ENCODE measurements at places on chromosomes 16 and 17.
A peak's percentile ranks its signal among the peaks of the same experiment; 100 is the strongest.

DNA sequence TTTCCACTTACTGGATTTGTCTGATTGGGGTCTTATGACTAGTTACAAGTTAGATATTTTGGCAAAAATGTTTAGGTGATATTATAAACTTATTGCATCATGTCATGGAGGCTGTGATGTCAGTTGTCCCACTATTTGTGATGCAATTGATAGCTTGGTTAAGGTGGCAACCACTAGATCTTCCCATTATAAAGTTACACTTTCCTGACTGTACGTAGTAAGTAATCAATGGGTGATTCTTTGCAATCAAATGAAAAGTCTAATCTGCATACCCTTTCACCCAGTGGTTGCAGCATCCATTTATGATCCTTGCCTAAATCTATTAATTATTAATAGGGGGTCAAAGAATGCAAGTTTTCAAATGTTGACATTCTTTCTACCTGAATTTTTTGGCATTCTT lies 4.4 kb upstream of the PCTP start:
- no peak for DNase-seq

GRCh38 chr16:31038993-31039392 lies 5.6 kb downstream of the STX4 start:
- DNase-seq = no peak

DNA sequence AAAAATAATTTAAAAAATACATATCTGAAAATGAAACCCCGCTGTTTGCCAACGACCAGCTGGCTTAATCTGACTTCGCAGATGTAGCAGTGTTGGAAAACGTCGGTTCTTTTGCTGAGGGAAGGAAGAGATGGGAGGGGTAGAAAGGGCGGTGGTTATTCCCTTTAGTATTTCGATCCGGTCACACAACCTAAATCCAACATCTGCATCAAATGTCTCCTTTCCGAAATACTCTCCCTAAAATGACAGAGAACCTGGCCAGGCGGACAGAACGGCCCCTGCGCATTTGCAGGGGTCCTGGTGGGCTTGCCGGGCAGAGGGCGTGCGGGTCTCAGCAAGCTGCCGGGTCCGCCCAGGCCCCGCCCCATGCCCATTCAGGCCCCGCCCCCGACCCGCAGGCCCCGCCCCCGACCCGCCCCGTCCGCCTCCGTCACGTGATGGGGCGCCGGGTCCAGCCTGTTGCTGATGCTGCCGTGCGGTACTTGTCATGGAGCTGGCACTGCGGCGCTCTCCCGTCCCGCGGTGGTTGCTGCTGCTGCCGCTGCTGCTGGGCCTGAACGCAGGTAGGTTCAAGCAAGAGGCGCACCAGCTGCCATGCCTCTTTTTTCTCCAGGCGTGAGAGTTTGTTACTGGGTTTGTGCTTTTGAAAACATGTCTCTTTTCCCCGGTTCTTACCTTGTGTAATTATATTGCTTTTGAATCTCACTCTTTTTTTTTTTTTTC lies at the start of gene SCPEP1:
TSS of gene SCPEP1 (plus strand) at position 459 of the 723 bp plus-strand sequence. CDS start at position 488, 29 bp downstream.
- DNase-seq = peak; percentile 60

DNA sequence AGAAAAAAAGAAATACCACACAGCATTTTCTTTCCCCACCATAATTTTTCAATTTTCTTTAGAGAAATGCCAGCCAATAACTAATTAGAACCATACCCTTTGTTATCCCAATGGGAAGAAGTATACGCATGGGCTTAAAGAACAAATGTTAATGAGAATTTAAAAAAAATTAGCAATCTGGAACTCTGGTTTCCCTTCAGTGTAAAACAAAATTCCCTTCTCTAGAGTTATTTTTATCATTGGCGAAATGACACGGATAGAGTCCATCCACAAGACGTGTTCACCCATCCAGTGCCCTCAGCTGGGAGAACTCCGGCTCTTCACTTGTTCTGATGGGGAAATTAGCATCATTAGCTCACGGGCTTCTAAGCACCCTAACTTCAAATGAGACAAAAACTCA lies 3.3 kb downstream of the NXN start:
- no peak for DNase-seq

GRCh38 chr16:29687755-29688154 lies 8.8 kb downstream of the QPRT start:
- no peak for DNase-seq

GRCh38 chr16:86519649-86520316 lies 9.5 kb downstream of the FOXF1 start:
- DNase-seq = peak; percentile 22

- no peak for DNase-seq
These were observed 136.4 kb upstream of the PMFBP1 start for GRCh38 chr16:72308396-72308795.

- no peak for DNase-seq
These were observed 2.1 kb downstream of the HES7 start for GRCh38 chr17:8121681-8122421.

- DNase-seq = no peak
These were observed 4.3 kb downstream of the MPO start for GRCh38 chr17:58276423-58276822.

GRCh38 chr17:38533241-38533640 lies 72.5 kb downstream of the SRCIN1 start:
- no peak for DNase-seq

GRCh38 chr16:87389245-87389644 lies 2.9 kb upstream of the MAP1LC3B start:
- no peak for DNase-seq

GRCh38 chr17:8948462-8948861 lies 17.0 kb downstream of the PIK3R5 start:
- DNase-seq = no peak

GRCh38 chr16:57607676-57608461 lies 20.6 kb upstream of the ADGRG1 start:
- DNase-seq = no peak

GRCh38 chr16:29899516-29900101 lies at the start of gene SEZ6L2:
Gene SEZ6L2, minus strand, starts transcription at chr16:29899550. Its CDS starts 531 bp downstream, at chr16:29899019.
- peak; percentile 69 for DNase-seq

DNA sequence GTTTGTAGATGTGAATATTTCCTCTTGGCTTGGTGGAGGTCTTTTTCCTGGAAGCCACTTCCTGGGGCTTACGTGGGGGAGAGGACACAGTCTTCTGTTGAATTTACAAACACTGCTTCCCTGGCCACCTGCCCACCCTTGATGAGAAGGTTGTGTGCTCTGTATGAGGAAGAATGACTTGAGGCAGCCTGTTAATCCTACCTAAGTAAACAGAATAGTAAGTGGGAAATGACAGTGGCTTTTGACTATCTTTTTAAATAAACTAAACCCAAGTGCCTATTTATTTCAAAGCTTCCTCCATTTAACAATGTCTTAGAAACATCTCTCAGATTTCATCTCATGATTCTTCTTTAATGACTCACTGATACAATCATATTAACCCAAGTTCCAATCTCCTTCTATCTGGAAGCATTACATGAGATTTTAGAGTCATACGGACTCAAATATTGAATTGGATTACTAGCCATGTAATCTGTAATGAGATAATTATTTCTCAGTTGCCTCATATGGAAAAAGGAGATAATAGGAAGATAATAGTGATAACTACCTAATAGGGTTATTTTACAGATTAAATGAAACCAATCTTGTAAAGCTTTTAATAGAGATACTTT lies 96.6 kb upstream of the SMIM36 start:
- no peak for DNase-seq

DNA sequence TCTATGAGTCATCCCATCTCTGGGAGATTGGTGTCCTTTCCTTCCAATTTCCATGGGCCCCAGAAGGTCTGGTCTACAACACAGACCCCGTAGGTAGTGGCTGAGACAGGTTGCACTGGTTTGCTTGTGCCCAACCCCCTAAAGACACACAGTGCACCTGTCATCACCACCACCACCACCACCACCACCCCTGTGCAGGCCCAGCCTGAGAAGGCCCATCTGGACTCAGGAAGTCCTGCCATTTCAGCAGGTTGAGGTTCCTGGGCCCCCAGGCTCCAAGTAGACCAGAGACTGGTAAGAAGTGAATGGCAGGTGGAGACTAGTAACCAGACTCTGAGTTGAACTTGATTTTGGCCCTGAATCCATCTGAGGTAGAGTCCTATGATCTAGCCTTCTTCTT lies 25.9 kb upstream of the PHB1 start:
- DNase-seq = no peak

- no peak for DNase-seq
These were observed 808 bp upstream of the BAHCC1 start for GRCh38 chr17:81394377-81394920.

DNA sequence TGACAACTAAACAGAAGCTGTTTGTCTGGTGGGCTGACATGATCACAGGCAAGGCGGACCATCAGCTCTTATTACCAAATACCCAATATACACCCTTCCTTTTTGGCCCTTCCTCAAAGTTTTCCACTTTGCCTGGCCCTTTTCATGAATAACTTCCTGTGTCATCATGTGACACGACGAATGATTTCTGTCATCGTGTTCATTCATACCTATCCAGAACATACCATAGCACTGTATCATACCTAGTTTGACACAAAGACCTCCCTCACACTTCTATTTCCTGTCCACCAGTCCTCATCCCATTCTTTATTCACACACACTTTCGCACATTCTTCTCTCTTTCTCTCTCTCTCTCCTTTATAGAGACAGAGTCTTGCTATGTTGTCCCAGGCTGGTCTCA lies 131.8 kb downstream of the STX8 start:
- DNase-seq = no peak

DNA sequence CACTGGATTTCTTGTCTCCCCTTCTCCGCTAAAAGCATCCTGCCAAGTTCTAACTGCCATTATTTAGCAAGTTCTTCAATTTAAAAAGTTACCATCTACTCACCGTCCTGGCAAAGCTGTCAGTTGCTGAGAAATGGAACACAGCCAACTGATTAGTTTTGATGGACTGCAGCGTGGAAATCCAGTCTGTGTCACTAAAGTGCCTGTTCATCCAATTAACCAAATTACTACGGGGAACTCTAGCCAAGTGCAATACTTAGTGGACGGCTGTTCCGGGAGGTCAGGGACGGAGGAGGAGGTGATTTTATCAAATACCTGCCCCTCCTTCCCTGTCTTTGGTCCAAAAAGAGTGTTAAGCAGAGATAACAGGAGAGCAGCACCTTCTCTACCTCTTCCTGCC lies 260.7 kb downstream of the MAF start:
- no peak for DNase-seq

GRCh38 chr16:83550183-83550569 lies 257.6 kb upstream of the HSBP1 start:
- no peak for DNase-seq

DNA sequence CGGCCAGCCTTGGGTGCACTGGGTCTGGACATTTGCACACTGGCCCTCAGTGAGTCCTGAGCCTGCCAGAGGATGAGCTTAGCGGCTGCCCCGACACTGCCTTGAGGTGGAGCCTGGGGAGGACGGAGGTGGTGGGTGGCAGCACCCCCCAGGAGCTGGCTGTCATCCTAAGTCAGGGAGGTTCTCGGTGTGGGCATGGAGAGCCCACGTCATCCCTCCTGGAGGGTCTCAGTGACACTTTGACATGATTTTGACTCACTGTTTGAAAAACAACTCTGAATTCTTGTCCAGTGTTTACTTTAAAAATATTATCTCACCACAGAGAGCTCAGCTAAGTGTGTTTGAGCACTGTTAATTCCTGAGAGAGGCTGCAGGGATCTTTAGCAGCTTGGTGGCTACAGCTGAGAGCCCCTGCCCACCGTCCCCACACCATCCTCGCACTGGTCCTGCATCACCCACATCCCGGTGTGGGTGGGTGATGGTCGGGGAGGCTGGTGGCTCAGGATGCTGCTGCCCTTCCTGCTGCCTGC lies 63.1 kb downstream of the BANP start:
- DNase-seq = no peak

DNA sequence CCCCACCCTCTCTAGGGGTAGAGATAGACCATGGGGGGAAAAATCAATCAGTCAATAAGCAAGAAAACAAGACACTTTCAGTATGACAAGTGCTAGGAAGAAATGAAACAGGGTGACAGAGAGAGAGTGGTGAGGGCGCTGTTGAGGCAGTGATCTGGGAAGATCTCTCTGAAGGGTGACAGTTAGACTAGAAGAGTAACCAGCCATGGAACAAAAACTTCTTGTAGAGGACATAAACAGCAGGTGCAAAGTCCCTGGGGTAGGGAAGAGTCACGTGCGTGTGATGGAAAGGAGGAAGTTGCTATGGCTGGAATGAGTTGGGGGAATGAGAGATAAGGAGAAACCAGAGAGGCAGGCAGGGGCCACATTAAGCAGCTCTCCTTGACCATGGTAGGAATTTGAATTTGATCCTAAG lies 16.8 kb upstream of the EMP2 start:
- no peak for DNase-seq

GRCh38 chr17:45098869-45099616 lies 33.3 kb downstream of the PLCD3 start:
- DNase-seq = peak; percentile 75

GRCh38 chr17:9367156-9367555 lies 208.5 kb downstream of the STX8 start:
- DNase-seq = no peak

- DNase-seq = no peak
These were observed 16.1 kb upstream of the SREBF1 start for GRCh38 chr17:17852930-17853329.

DNA sequence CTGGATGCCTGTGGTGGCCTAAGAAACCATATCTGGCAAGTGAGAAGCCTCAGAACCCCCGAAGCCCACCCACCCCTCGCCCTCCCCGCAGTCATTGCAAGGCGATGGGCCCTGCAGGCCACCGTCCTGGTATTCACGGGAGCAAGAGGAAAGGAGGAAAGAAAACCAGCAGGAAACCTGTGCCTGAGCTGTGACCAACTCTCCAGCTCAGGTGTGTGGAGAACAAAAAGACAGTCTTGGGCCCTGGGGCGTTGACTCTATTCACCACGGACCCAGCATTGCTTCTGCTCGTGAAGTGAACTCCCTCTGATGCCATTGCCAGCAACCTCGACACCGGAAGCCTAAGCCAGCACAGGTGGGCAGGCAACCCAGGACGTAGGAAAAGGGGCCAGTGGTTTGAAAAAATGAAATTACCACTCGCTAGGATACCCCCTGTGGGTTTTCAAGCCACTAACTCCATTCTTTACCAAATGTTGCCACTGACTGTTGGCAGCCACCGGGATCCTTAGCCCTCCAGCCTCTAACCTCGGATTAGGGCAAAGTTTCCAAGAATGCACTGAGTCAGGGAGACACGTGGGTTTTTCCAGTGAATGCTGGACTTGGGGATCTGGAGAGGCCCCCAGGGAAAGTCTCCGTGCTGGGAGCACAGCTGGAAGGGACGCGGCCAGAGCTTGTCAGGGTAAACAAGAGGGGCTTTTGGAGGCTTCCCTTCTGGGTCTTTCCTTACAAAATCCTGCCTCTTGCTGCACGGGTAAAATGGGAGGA lies 25.1 kb downstream of the FA2H start:
- no peak for DNase-seq

Data from activated CD4-positive, alpha-beta T cell treated with anti-CD3 and anti-CD28 coated beads for 24 hours (primary cell).